ENCODE measurements at places on chromosomes 2 and 18.

- DNase-seq: no peak
Observed at GRCh38 chr2:221618007-221618406, 45.9 kb upstream of the EPHA4 start.

DNA sequence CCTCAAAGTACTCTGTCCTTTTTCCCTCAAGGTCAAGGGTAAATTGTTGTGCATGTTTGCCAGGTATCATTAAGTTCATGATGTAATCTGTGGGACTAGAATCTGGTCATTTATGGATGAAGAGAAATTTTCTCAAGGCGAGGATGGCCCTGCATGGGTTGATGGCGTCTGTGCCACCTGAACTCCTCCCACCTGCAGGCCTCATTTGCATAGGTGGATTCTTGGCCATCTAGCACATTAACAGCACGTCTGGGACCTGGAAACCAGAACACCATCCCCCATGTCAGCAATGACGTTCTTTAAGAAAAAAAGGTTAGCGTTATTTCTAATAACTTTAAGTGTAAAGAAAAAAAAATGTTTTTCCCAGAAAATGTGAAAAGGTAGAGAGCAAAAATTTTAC is 145.8 kb downstream of the ESCO1 start:
- DNase-seq: no peak

DNA sequence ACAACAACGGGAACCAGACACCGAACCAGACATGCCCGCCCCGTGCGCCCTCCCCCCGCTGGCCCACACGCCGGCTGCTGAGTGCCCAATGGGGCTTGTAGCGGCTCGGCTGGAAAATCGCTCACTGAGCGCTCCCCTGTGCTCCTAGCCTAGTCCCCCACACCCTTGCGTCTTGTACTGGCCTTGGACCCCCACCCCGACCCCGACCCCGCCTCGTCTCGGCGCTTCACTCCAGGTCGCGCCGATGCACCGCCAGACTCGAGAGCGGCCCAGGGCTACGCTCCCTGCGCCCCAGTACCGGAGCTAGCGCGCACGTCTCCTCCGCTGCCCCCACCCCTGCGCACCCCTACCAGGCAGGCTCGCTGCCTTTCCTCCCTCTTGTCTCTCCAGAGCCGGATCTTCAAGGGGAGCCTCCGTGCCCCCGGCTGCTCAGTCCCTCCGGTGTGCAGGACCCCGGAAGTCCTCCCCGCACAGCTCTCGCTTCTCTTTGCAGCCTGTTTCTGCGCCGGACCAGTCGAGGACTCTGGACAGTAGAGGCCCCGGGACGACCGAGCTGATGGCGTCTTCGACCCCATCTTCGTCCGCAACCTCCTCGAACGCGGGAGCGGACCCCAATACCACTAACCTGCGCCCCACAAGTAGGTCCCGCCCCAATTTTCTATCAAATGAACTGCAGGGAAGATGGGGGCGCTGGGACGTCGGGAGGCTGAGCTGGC is 1.5 kb downstream of the GAD1 start:
- DNase-seq: no peak

GRCh38 chr2:145572238-145572637 is 1052.3 kb upstream of the ZEB2 start:
- DNase-seq: no peak

GRCh38 chr2:71784734-71785511 is 331.6 kb downstream of the DYSF start:
- no peak for DNase-seq

GRCh38 chr18:28063271-28063761 is 113.6 kb downstream of the CDH2 start:
- DNase-seq: no peak

GRCh38 chr2:43718530-43719124 is 42.4 kb upstream of the C1GALT1C1L start:
- DNase-seq: no peak

- no peak for DNase-seq
Observed at GRCh38 chr2:42542871-42543270, 25.6 kb upstream of the MTA3 start.

GRCh38 chr2:46431481-46432235 is 47.7 kb upstream of the TMEM247 start:
- DNase-seq: no peak

DNA sequence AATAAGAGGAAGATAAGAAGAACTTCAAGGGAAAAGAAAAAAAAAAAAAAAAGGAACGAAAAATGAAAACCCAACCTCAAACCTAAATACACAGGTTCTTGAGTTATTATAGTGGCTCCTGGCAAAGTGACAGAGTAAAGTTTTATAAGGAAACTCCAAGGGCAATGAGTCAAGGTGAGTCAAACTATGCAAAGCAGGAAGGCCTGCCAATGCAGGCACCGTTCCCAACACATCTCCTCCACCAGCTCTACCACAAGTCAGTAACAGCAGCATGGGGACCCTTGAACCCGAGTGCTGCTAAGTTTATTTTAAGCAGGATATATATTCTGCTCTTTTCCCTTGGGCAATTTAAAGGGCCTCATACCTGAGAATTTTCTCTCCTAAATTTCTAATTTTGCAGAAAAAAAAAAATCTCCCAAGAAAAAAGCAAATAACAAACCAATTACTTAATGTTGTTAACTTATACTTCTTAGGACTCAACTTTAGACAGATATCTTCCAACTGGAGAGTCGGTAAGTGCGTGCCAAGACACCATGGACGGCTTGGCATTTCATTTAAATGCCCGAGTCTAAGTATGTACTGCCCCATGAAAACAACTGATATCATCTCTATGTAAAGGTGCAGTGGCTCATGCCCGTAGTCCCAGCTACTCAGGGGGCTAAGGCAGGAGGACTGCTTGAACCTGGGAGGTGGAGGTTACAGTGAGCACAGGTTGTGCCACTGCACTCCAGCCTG is 75.7 kb upstream of the TFCP2L1 start:
- peak; percentile 30 for DNase-seq

- no peak for DNase-seq
Observed at GRCh38 chr18:57409650-57410049, 25.5 kb upstream of the ONECUT2 start.

GRCh38 chr2:191851158-191851557 is 4.3 kb upstream of the CAVIN2 start:
- DNase-seq: no peak

GRCh38 chr2:123303731-123304130 is 721.4 kb upstream of the CNTNAP5 start:
- no peak for DNase-seq

DNA sequence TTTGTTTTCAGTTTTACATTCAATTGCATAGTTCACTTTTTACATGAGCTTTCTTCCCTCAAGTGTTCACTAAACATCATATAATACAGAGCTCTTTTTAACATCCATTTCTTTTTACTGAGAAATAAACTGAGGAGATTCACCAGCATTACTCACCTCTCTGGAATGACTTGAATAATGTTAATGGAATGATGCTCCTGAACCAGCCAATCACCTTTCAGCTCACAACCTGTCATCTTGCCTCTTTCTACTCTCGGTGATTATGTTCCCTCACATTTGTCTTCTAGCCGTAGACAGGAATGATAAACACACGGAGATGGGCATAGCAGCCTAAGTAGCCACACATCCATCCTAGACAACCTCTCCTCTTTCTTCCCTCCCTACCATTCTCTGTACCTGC is 301.7 kb downstream of the PAX3 start:
- peak; percentile 83 for DNase-seq

GRCh38 chr18:63506336-63506646 is 29.5 kb downstream of the SERPINB5 start:
- no peak for DNase-seq

DNA sequence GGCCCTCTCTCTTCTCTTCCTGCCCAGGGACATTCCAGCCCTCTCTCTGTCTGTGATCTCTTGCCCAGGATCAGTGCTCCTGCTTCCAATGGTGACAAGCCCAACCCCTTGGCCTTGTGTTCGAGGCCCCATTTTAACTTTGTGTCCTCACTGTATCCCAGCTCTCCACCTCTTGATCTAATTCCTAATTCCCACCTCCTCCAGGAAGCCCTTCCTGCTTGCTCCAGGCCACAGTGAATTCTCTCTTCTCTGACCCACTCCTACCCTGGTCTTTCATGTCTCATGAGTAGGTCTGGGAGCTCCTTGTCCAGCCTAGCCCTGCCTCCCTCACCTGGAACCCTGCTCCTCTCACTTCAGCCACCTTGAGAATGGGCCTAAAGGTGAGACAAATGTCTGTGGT is 249.1 kb downstream of the CELF4 start:
- no peak for DNase-seq

GRCh38 chr2:54077088-54077900 is 38.1 kb upstream of the ACYP2 start:
- no peak for DNase-seq

DNA sequence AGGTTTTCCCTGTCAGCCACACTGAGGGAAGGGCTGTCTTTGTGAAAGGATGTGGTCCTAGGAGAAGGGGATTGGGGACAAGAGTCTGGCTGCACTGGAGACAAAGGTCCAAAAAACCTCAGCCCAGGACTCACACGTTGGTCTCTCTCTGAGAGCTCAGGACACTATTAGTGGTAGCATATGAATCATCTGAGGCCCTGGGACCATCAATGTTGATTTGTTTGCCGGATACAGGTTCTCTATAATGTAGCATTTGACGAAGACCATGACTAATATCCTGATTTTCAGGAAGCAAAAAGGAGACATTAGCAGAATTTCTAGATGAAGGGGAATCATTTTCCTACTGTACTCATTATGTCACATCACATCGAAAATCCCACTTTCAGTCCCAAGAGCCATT is 22.2 kb upstream of the DNAH6 start:
- DNase-seq: no peak

DNA sequence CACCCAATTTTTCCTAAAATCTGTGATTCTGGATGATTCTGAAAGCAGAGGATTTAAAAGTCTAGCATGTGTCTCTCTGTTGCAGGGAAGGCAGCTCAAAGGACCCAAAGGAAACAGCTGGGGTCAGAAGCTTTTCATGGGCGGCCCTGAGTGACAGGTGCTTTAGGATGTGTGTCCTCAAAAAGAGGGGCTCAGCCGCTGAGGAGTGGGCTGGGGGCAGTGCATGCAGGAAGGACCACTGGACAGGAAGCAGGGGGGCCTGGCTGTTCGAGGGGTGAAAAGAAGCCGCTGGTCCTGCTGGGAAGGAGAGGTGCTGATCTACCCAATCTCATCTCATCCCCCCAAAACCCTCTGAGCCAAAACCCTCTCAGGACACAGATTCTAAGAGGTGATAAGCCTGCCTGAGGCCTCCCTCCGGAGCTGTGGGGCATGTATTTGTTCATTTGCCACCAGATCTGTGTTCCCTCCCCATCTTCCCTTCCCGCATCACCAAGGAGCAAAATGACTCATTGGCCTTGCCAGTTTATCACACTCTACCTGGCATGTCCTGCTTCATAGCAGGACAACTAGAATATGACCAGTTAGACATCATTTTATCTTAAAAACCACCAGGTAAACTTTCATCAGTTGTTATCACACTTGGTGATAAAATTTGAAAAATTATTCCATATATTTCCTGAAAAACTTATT is 98.8 kb upstream of the MGAT4A start:
- DNase-seq: no peak

DNA sequence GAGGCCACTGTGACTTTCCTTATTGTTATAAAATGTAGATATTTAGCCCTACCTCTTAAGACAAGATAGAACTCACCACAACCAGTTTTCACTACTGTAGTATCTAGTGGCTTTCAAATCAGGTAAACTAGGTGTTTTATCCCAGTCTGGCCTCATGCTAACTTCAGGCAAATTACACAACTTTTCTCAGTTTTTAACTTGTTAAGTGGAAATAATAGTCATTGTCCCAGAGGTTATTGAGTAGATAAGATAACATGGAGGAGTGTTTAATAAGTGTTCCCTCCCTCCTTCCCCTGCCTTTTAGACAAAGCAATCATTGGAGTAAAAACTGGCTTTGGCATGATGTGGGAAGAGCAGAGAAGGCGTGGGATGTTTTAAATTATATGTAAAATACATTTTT is 27.3 kb downstream of the ANXA4 start:
- no peak for DNase-seq

GRCh38 chr18:2303517-2304238 is 267.6 kb downstream of the METTL4 start:
- no peak for DNase-seq

- DNase-seq: no peak
Observed at GRCh38 chr18:25305584-25305983, 46.4 kb downstream of the ZNF521 start.

DNA sequence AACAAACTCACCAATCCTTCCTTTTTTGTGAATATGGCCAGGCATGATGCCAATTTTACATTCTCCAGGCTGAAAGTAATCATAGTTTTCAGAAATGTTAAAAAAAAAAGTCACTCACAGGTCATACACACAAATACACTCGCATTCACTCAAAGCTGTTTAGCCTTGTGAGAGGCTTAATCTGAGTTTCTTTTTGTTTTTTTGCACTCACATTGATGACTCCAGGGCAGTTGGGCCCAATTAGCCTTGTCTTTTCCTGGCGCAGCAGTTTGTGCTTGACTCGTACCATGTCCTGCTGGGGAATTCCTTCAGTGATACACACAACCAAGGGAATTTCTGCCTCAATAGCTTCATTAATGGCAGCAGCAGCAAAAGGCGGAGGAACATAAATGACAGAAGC is 18.0 kb downstream of the SUCLG1 start:
- no peak for DNase-seq

DNA sequence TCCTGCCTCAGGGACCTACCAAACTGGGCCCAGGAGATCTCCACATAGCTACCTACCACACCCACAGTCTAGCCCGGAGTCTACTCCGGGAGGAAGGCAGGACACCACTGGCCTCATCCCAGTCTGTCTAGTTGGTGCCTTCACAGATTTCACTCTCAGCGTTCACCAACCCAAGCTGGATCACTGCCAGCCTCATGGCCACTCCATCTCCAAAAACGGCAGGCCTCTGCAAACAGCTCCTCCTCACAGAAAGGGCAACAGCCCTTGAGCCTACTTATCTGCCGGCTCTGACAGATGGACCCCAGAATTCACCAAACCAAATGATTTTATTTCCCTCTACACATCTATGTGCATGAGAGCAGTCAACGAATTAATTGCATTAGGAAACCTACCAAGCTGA is 61.3 kb downstream of the NCKAP5 start:
- DNase-seq: no peak

- no peak for DNase-seq
Observed at GRCh38 chr2:69181806-69182427, 168.9 kb downstream of the ANTXR1 start.

DNA sequence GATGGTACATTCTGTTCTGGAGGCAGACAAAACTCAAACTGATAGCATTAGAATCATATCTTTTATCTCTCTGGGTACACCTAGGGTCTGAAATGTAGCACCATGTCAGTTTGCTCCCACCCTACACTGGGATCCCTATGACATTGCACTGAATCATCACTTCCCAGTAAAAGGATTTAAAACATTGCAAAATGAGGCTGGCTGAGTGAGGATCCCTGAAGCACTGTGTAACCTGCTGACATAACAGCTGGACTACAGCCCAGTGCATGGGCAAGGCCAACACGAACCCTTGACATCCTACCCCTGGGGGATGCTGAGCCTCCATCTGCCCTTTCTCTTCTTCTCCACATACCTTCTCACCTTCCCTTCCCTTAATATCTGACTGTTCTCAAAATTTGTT is 253.2 kb downstream of the TTC32 start:
- DNase-seq: no peak
